Left ventricle myocardium inferior (tissue), 1 donor: ENCODE measurements at places on chromosomes 7 and 10. TPM values are rescaled to one million over a fixed set of nuclear protein-coding genes. Genes with fewer than 3 reads are reported as not detected.
A peak's percentile ranks its signal among the peaks of the same experiment; 100 is the strongest.

- DNase-seq = no peak
Measured at GRCh38 chr7:114504586-114504985, 90.0 kb downstream of the FOXP2 start.

GRCh38 chr7:18221377-18222293 lies 194.0 kb upstream of the PRPS1L1 start:
- DNase-seq = no peak

- DNase-seq = no peak
Measured at GRCh38 chr7:82166260-82167015, 277.1 kb downstream of the CACNA2D1 start.

DNA sequence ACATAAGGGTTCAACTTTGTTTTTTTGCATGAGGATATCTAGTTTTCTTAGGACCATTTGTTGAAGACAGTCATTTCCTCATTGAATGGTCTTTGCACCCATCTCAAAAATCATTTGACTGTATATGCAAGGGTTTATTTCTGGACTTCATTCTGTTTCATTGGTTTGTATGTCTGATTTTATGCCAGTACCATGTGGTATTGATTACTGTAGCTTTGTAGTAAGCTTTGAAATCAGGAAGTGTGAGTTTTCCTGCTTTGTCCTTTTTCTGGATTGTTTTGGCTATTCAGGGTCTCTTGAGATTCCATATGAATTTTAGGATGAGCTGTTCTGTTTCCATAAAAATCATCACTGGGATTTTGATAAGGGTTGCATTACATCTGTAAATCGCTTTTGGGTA lies 63.9 kb downstream of the SND1 start:
- DNase-seq = no peak

DNA sequence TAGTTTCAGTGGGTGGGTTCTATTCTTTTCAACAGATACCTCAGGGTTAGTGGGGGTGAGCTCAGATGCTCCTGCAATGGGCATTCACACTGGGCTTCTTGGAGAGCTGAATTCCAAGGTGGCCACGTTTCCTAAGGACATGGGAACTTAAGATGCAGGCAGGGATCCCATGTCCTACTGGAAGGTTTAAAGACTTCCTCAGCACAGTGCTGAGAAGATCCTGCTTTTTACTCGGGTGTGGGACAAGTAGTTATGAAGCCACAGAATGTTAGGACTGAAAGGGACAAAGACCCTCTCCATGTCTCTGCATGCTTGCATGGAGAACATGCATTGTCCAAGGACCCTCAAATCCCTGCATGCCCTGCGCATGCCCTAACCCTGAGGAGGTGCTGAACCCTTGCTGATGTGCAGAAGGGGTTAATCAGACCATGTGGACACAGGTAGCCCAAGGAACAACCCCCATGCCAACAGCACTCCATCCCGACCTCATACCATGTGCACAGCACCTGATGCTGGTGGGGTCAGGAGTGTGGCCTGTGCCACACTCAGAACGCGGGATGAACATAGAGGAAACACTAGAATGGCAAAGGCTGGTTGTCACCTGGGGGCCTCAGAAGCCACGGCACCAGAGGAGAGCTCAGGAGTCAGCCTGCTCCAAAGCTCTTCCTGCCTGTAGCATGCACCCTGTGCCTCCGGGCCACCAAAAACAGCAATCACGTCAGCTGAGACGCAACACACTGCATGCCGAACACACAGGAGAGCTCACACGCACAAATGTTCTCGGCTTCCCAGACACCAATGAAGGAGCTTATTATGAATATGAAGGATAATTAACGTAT lies 15.2 kb downstream of the IL2RA start:
- DNase-seq = no peak

DNA sequence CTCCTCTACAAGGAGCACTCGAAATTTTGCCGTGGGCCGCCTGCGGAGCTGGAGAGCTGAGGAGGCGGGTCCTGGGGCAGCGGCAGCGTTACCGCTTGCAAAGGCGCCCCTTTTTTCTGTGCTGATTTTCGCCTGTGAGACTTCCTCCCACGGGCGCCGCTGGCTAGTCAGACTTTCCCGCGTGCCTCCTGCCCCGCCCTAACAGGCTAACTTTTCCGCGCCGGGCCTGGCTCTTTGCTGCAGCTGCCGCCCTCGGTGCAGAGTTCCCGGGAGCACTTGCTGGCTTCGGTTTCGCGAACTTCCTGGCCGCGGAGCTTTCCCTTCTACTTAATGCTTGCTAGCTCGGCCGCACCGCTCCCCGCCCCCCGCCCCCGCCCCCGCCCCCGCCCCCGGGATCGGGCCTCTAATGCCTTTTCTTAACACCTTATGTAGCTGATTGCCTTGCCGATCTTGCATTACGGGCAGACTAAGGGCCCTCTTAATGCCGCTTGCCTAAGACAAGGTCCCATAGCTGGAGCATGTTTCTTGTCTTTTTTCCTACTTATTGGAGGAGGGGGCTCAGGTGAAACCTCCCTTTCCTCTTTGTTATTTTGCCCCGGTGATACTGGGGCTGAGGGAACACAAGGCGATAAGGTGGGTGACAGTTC lies 37.9 kb upstream of the RASGEF1A start:
- DNase-seq = peak; percentile 79

DNA sequence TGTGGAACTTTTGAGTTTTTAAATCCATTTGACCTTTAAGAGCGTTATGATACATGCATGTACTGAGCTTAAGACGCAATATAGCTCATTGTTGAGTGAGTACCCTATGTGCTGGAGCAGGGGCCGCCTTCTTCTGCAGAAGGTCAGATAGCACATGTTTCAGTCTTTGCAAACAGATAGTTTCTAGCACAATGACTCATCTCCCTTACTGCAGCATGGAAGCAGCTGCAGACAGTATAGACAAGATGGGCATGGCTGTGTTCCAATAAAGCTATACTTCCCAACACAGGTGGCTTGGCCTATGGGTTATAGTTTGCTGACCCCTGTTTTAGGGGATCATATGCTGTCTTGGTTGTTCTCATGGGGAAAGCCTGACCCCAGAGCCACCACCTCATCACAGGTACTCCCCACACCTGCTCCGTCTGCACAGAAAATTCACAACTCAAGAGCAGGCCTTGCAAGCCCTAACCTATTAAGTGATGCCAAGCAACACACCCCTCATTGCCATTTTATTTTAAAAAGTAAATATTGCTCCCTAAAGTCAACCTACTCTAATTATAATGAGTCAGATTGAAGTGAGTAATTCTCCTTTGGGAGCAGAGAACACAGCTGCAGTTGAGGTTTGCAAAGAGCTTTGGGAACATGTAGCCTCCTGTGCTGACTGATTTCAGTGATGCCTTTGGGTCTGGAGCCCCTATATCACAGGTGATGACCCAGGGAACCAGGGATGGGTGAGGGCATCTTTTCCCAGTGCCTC lies 330.1 kb downstream of the PAXIP1 start:
- DNase-seq = no peak

DNA sequence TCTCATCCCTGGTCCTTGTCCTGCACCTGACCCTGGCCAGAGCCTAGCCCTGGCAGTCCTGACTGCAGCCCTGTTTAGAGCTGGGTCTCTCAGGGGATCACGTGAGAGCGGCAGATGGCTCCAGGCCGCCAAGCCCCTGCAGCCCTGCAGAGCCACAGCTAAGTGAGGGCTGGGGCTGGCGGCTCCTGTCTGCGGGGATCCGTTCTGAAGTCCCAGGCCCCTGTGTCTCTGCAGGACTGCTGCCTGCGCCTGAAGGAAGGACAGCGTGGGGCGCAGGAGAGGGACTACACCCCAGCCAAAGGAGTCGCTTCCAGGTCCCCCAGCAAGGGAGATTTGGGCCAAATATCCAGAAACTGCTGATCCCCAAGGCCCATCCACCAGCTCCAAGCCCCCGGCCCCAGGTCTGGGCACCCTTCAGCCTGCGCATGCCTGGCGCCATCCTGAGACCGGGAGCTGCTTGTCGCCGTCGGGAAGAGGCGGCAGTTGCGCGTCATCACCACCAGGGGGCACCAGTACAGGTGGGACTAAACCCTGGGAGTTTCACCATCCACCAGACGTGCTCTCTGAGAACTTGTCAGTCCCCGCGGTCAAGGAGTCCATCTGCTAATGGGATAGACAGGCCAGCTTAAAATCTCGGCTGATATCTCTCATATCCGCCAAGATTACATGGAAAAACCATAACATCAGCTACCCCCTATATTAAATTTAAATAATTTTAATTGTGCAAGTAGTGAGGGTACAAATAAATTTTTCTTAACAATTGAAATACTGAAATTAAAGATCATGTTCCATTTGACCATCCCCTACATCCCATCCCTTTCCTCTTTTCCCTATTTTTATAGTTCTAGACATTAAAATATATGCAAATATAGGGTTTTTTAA lies 25.1 kb upstream of the GHRHR start:
- DNase-seq = peak; percentile 82

- peak; percentile 63 for DNase-seq
Measured at GRCh38 chr7:101169838-101170551, 4.6 kb upstream of the VGF start.

DNA sequence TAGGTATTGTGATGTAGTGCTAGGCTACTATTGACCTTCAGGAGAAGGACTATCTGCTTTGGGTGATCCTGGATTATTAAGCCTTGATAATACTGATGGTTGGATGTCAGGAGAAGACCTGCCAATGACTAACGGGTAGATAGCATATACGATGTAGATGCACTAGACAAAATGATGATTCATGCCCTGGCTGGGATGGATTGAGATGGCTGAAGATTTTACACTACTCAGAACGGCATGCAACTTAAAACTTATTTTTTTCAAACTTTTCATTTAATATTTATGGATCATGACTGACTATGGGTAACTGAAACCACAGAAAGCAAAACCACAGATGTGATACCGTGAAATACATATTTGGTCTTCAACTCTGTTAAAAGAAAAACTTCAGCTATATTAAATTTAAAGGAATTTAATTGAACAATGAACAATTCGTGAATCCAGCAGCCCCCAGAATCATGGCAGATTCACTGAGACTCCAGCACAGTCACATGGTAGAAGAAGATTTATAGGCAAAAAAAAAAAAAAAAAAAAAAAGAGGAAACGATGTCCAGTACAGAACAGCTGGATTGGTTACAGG lies 124.6 kb upstream of the CDK13 start:
- no peak for DNase-seq

The ALKBH4 gene
- total RNA-seq = 6.0 TPM

The ACTL6B gene
- total RNA-seq = not detected

The SUGCT gene
- 5.0 TPM for total RNA-seq

The PIP4K2A gene
- 12.6 TPM for total RNA-seq

The UNC5B gene
- total RNA-seq = 15.6 TPM

The PRLHR gene
- not detected for total RNA-seq

The TMEM236 gene
- 0.66 TPM for total RNA-seq
